ENCODE measurements at places on chromosomes 11 and 22.

DNA sequence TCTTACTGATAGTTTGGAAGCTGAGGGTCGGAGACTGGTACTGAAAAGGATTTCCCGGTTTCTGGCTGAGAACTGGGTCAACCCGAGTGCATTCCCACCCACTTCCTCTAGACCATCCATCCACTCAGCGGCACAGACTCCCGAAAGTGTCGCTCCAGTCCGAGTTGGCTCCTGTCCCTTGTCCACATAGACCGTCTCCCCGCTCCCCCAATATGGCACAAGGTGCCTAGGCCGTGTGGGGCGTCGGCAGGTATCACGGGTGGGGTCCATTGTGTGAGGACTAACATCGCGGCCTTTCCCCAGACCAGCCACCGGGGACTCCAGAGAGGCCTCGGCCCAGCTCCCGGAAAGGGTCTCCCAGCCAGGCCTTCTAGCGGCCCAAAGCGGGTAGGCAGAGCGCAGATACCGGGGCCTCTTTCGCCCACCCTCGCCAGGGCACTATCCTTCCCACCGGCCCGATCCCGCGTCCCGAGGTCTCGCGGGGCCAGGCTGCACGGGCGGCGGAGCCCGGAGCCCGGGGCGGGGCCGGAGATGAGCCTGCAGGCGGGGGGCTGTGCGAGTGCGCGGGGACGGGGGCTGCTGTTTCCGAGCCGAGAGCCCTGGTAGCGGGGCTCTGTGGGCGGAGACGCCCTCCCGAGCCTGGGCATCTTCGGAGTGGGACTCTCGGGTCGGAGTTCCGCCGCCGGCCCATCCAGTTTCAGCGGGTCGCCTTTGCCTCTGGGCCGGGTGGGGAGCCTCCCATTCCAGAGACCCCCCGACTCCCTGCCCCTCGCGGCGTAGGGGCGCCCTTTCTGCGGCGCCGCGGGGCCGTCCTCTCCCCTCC is 21.1 kb downstream of the SERPINH1 start:
- peak; percentile 90 for DNase-seq

DNA sequence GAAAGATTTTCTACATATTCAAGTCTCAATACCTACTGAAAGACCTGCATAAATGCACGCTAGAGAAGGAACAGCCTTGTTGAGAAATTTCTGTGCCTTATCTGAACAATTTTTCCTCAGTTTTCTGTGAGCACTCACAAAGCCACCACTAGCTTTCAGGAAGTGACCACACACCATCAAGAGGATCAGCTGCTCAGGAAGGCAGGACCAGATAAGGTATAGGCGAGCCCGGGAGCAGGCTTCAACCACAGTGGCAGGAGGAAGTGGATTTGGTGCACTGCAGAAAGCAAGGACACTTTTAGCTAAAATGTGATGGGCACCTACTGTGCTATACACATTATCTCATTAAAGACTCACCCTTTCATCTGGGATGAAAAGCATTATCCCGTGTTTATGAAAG is 220.8 kb downstream of the RAB38 start:
- DNase-seq, result no peak

- no peak for DNase-seq
These were observed 8.1 kb downstream of the RELA start for GRCh38 chr11:65654375-65655349.

- DNase-seq, result no peak
These were observed 364.5 kb downstream of the NTM start for GRCh38 chr11:131734871-131735270.

DNA sequence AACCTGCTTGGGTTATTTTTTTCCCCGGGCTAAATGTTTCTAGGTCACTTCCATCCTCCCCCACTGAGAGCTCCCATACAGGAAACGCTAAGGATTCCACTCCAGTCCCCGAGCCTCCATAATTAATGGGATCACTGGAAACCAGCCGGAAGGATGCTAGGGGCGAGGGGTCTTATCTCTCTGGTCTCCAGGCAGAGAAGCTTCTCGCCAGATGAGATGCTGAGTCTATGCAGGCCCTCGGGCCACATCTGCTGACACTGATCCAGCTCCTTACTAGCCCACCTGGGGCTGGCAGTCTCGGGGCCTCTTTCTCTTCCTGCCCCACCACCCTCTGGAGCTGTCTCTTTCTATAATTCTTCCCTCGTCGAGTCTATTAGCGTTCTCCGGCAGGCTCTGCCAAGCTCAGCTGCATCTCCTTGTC is 125.9 kb upstream of the SYT13 start:
- no peak for DNase-seq

DNA sequence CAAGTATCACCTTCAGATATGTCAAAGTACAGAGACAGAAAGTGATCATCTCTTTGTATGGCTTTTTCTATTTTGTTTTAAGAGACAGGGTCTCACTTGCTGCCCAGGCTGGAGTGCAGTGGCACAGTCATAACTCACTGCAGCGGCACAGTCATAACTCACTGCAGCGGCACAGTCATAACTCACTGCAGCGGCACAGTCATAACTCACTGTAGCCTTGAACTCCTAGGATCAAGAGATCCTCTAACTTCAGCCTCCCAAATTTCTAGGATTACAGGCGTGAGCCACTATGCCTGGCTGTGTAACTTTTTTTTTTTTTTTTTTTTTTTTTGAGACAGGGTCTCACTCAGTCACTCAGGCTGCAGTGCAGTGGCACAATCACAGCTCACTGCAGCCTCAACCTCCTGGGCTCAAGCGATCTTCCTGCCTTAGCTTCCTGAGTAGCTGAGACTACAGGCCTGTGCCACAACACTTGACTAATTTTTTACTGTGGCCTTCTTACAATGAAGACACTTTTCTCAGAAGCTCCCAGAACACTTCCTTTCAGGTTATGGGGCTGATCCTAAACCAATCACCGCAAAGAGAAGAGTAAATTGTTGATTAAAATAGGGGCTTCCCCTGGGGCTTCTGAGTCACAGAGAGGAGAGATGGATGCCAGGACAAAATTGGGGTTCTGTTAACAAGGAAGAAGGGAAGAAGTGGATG is 9.0 kb upstream of the HIKESHI start:
- no peak for DNase-seq

DNA sequence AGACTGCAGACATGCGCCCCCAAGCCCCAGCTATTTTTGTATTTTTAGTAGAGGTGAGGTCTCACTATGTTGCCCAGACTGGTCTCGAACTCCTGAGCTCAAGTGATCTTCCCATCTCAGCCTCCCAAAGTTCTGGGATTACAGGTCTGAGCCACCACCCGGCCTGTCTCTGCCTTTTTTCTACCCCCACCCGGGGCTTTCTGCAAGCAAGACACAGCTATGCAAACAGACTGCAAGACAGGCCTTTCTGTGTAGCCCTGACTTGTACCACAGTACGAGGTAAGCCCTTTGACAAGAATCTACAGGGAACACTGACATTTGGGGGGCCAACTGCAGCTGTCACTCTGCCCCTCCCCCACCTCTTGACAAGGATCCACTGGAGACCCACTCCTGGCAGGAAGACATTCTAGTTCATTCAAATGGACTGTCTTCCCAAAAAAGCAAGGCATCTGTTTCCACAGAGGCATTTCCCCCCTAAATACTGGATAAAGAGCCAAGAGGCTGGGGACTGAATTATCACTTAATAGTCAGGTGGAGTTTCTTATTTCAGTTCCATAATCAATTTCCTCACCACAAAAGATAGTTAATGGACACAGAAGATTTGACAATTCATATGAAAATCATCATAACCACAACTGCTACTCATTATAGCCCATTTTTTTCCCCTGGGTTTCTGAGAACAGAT is 118.2 kb downstream of the ABTB2 start:
- no peak for DNase-seq

- no peak for DNase-seq
These were observed 718.1 kb downstream of the NTM start for GRCh38 chr11:132088551-132088950.

DNA sequence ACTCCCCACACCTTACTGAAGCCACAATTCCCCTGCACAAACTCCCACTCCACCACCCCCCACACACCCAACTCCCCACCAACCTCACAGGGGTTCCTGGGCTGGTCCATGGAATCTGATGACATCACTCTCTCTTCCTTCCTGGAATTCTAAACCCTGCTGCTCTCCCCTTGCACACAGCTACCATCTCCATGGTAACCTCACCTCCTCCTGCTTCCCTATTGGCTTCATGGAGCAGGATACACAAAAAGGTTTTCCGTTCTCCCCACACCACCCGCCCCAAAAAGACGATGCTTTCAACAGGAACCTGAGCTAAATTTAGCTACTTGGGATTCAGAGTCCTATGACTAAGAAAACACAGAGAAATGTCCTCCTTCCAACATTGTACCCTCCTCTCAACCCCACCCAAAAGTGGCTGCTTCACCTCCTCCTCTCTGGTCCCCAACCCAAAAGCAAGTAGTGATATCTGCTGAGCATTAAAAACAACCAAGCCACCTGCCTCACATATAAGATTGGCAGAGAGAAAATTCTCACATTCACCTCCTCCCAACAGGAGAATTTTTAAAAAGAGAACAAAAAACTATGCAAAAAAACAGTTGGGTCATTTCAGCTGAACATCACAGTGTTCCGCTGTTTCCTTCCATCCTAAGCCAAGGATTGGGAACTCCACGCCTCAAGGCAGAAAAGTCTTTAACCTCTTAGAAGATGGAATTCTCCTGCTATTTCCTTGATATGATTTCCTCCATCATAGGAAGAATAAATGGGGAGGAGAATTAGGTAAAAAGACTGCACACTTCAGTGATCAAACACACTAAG is 66.9 kb downstream of the RBFOX2 start:
- peak; percentile 86 for DNase-seq

DNA sequence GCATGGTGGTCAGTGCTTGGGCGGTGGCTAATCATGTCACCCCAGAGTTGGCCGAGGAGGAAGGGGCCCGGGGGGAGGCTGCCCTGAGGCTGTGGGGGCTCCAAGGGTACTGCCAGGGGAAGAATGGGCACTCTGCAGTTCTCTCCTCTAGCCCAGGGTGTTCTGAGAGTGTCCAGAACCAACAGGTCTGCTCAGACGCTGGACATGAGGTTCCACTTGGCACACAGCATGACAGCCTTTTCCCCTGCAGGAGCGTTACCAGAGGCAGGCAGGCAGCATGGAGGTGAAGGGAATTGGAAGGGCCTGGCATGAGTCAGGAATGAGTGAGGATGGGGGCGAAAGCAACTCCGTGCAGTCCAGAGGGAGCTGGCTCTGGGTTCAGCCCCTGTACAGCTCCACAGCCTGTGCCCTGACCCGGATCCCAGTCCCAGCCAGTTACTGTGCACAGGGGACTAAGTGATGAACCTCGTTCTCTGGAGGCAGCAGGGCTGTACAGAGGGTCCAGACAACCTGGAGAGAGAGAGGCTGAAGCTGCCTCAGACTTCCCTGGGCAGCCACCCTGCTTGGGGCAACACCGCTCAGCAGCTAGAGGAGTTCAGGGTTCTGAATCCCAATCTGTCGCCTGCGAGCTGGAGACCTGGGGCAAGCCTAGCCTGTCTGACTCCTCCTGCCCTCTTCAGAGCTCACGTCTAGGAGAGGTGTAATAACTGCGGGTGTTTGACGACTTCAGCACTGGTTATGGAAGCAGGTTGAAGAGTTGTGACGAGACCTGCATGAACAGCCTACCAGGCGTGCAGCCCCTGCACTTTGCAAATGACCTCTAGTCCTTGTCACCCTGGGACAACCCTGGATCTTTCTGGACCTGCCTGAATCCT is 14.7 kb upstream of the TUB start:
- no peak for DNase-seq

DNA sequence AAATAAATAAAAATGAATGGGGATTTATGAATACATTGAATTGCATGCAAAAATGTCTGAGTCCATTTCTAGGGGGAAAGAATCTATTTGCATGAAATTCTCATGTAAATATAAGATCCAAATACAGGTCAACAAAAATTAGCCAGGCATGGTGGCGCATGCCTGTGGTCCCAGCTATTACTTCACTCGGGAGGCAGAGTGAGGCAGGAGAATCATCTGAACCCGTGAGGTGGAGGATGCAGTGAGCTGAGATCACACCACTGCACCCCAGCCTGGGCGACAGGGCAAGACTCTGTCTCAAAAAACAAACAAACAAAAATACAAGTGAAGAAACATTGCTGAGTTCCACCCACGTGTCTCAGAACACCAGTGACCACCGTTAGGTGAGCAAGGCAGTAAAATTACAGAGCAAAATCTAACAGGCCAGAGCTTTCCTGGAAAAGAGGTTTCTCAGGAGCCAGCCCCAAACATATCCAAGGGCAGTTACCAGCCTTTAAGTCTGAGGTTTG is 17.3 kb downstream of the PACSIN2 start:
- DNase-seq, result no peak

DNA sequence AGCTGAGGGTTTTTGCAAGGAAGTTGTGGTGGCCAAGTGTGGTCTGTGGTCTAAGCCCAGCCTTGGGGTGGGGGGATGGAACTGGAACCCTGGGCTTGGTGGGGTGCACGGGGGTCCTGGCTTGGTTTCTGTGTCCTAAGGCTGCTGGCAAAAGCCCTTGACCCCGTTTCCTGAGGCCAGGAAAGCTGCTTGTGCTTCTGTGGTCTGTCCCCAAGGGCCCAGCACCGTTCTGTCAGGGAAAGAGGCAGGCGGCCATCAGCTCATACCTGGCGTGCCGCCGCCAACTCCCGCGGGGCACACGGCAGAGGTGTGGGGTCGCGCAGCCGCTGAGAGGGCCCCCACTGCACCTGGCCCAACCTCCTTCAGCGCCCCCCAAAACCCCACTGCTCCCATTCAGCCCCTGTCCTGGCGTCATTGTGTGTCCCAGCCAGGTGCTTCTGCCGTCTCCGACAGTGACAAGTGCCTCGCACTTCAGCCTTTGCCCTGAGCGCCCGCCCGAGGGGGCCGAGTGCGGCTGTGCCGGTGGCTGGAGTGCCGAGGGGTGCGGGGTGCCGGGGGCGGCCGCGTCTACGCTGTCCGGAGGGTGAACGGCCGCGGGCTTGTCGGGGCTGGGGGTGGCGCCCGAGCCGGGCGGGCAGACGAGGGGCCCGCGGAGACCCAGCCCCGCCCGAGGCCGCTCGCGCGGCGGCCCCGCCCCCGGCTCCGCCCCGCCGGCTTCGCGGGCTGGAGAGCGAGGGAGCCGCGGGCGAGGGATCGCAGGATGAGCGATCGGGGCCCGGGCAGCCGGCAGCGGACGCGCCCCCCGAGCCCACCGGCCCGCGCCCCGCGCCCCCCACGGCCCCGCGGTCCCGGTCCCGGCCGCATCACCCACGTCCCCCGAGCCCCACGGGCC is at the start of gene CNIH2:
Gene CNIH2 (plus strand): TSS at position 705 of the 892 bp plus-strand sequence. CDS start 282 bp downstream, outside the sequence.
- DNase-seq, result peak; percentile 82

DNA sequence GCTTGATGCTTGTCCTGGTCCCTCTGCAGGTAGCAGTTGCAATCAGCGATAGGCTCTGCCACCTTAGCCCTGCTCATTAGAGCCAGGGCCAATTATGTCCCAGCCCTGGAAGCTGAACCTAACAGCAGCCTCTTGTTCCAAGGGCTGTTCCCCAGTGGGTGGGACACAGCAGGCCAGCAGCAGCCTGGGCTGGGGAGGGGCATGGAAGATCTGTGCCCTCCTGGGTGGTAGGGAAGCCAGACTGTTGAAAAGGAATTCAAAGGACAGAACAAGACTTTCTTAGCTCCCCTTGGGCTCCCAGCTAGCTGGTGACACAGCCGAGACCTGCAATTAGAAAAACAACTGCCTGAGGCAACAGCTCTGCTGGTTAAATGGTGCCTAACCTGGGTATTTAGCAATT is 17.4 kb downstream of the DRD2 start:
- DNase-seq, result peak; percentile 71

DNA sequence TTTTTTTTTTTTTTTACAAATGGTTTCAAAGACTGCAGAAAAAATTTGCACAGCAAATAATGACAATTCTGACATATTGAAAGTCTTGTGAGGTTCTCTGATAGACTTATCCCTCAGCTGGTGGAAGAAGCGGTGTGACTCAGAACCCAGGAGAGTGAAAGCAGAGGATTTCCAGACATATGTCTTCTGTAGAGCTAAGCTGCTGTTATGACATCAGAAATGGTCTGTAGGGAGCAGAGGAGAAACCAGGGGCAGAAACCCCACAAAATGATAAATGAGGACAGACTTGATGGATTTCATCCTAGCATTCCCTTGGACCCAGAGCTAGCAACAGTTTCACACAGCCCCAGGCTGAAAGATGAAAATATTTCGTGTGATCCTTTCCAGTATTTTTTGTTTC is 582.6 kb downstream of the METTL15 start:
- DNase-seq, result no peak
